Germinal center (tissue), 1 donor: ENCODE measurements at places on chromosomes 3 and 15.

GRCh38 chr15:63843901-63844317 is 10.2 kb upstream of the HERC1 start:
- no peak for DNase-seq

GRCh38 chr3:145272684-145273083 is 888.3 kb downstream of the PLOD2 start:
- no peak for DNase-seq

- DNase-seq: no peak
These were observed 106.1 kb downstream of the RFTN1 start for GRCh38 chr3:16407366-16407765.

DNA sequence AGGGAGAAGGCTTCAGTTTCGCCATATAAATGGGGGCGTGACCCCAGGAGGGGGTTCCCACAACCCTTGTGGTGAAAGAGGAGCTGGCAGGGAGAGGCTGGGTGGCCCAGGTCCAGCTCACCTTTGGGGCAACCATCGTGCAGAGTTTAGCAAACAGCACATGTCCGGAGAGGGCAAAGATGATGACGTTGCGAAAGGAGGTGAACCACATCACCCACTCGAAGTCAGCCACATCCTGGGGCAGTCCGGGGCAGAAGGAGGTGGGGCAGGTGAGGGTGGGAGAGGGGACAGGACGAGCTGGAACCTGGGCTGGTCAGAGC is 3.7 kb downstream of the HHATL start:
- DNase-seq: no peak

GRCh38 chr15:90557186-90558084 is 27.7 kb downstream of the CRTC3 start:
- DNase-seq: no peak

- no peak for DNase-seq
These were observed 35.5 kb downstream of the DCP1A start for GRCh38 chr3:53311882-53312281.

DNA sequence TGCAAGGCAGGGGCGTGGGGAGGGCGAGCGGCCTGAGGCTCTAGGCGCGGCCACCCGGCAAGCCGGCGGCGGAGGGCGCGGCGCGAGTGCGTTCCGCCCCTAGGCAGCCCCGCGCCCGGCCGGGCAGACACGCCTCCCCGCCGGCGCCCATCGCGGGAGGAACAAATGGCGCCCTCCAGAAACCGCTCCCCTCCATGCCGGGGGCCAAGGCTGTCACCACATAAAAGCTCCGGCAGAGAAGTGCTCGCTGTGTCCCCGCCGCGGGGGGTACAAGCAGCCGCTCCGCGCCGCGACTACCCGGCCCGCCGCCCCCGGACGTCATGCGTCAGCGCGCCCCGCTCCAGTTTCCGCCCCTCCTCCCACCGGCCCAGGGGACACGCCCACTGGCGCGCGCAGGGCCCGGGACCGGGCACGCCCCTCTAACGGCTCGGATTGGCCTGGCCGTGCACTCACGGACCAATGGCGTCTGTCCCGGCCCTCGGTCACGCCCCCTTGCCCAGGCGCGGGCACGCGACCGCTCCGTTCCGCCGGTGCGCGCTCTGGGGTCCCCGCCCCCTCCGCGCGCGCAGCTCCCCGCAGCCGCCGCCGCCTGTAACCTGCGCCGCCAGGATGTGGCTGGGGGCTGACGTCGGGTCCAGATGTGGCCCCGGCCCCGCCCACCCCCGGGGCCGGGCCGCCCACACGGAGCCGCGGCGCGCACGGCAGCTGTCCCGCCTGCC is at the start of gene KLF13:
Gene KLF13, plus strand, starts transcription at position 680 of the 719 bp plus-strand sequence. CDS start 378 bp downstream, outside the sequence.
- peak; percentile 99 for DNase-seq

GRCh38 chr3:51908026-51908425 is 4.9 kb upstream of the IQCF1 start:
- no peak for DNase-seq

DNA sequence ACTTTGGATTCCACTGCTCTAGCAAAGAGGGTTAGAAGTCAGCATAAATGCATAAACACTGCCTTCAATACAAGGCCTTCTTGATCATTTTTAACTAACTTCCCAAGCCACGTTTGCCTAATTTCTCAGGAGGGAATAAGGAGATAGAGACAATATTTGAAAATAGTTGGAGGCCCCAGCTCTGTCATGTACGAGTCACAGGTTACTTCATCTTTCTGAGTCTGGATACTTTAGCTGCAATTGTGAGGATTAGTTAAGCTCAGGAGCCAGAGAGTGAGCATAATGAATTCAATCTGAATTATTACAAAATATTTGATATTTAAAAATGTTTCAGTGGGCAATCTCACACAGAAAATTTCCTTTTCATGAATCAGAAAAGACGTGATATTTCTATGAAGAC is 298.9 kb downstream of the SHOX2 start:
- no peak for DNase-seq
